Mucosa of descending colon (tissue), 3 donors: ENCODE measurements at places on chromosomes 3 and 15. TPM values are rescaled to one million over a fixed set of nuclear protein-coding genes. Genes with fewer than 3 reads are reported as not detected.

EPB42 gene
- total RNA-seq: not detected

GRCh38 chr15:41116962-41117252, 827 bp upstream of the INO80 start:
- no peak for DNase-seq

DNA sequence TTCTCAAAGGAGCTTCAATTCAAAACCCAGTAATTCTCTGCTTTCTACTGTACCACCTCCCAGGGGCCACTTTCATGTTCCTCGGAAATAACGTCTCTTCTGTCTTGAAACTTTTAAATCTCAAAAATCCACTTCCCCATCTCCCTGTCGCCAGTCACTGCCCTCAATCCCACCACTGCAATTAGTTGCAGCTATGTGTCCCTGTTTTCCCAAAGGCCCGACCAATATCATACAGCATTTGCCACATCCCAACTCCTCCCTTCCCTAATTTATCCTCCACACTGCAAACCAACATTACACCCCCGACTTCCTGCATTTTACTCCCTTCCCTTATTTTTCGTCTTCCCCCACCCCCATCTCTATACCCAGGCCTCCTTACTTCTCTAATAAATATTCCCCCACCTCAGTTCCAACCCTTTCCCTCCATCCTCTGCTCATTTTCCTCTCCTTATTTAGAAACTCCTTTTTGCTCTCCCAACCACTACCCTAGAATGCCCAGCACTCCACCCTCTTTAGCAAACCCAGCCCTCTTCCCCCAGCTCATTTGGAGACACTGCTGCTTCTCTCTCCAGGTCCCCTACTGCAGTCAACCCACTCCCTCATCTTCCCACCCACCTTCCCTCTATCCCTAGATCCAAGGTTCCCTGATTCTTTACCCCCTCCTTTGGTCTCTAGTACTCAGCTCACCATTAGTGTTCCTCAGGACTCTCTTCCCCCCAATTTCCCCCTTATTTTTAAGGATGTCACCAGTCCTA, 1.1 kb downstream of the NPTN start:
- no peak for DNase-seq

DNA sequence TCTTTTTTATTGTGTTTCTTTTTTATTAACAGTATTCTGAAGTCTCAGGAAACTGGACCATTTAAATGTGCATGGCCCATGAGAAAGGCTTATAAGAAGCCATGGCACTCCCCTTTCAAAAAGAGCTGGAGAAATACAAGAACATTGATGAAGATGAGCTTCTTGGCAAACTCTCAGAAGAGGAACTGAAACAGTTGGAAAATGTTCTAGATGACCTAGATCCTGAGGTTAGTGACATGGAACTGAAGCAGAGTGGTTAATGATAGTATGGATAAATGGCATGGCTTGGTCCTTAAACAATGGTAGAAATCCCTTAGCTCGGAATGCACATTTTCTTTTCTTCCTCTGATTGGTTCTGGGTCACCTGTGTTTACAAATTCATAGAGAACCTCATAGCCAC, 14.9 kb downstream of the TMOD2 start:
- no peak for DNase-seq

- DNase-seq: no peak
These were observed 176.1 kb upstream of the TLE3 start for GRCh38 chr15:70273808-70274207.

P3H2 gene
- total RNA-seq: 44.1 TPM

TATDN2 gene
- total RNA-seq: 34.4 TPM

- DNase-seq: no peak
These were observed 117.2 kb downstream of the TLE3 start for GRCh38 chr15:69980341-69981059.

DNA sequence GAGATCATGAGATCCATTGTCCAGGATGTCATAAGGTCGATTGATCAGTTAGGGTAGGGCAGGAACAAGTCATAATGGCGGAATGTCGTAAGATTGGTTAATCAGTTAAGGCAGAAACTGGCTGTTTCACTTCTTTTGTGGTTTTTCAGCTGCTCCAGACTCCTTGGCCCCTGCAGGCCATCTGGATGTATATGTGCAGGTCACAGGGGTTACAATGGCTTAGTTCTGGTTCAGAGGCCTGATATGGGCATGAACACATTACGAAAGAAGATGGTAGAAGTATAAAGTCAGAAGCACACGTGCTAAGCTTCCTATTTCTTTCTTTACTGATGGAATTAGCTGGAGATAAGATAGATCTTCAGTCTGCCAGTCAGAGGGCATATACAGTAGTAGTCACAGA, 315.4 kb upstream of the LRRC3B start:
- no peak for DNase-seq

GRCh38 chr15:50652671-50653070, 33.9 kb downstream of the TRPM7 start:
- DNase-seq: no peak

DNA sequence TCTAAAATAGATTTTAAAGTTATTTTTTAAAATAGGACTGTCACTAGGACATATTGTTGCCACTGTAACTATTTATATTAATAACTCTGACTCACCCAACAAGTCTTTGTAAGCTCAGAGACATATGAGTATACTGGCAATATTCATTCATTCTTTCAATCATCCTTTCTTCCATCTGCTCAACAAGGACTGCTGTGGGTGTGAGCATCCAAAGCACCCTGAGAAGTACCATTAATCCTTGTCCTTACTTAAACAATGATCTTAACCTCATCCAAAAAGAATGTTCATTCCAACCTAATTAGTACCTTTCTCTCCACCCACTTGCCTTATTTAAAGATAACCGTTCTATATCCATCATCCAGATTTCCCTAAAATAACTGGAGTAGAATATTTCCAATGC, 94.2 kb upstream of the PPP2R3A start:
- no peak for DNase-seq

CPNE9 gene
- 0.70 TPM for total RNA-seq

- DNase-seq: no peak
These were observed 117.6 kb upstream of the EIF1B start for GRCh38 chr3:40191850-40192448.

LYZL4 gene
- total RNA-seq: not detected

GRCh38 chr3:14142567-14143270, 17.9 kb downstream of the TMEM43 start:
- DNase-seq: no peak

DNA sequence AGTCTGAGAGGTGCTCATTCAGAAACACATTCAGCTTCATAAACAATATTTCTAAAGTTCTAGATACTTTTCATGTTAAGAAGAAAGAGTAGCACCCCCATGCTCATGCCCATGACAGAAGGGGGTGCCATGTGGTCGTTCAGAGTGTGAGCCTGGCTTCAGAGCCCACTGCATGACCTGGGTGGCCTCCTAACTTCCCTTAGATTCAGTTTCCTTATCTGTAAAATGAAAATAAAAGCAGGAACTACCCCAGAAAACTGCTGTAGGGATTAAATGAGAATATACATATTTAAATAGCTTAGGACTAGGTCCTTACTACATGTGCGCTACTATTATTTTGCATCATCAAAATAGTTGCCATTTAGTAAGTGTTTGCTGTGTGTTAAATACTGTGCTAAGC, 69.2 kb downstream of the ABHD5 start:
- DNase-seq: no peak

DNA sequence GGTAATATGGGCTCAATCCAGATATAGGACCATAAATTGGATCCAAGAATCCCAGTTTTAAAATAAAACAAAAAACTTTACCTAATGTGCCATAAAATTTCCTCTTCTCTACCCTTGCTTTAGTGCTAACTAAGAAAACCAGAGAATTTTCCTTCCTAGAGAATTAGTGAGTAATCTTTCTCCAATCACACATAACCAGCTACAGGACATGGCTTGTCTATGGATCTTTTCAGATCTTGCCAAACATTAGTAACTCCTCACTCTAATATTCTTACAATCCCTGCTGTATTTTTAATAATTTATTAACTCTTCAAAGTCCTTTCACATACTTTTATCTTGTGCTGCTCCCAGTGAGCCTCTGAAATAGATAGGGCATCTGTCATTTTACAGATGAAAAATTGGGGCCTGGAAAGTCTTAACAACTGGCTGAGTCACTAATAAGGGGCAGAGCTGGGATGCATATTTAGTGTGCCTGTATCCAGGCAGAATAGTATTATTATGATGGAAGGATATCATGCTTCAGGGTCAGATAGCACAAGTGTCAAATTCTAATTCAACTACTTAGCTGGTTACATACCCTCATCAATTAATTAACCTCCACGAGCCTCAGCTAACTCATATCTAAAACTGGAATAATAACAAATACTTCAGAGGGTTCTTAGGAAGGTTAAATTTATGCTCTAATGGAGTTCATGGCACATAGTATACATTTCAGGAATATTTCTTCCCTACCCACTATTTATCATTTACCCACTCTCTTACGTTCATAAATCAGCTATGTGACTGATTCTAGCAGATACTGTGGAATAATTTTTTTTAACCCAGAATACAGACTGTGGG, 5.6 kb downstream of the ZBED2 start:
- DNase-seq: no peak

- no peak for DNase-seq
These were observed 25.5 kb upstream of the KLF13 start for GRCh38 chr15:31300981-31301672.

- DNase-seq: no peak
These were observed 34.9 kb downstream of the FLNB start for GRCh38 chr3:58042947-58043707.

GRCh38 chr3:132064114-132064513, 29.3 kb upstream of the CPNE4 start:
- DNase-seq: no peak

PRR20G gene
- total RNA-seq: not detected

C3orf22 gene
- total RNA-seq: not detected

DNA sequence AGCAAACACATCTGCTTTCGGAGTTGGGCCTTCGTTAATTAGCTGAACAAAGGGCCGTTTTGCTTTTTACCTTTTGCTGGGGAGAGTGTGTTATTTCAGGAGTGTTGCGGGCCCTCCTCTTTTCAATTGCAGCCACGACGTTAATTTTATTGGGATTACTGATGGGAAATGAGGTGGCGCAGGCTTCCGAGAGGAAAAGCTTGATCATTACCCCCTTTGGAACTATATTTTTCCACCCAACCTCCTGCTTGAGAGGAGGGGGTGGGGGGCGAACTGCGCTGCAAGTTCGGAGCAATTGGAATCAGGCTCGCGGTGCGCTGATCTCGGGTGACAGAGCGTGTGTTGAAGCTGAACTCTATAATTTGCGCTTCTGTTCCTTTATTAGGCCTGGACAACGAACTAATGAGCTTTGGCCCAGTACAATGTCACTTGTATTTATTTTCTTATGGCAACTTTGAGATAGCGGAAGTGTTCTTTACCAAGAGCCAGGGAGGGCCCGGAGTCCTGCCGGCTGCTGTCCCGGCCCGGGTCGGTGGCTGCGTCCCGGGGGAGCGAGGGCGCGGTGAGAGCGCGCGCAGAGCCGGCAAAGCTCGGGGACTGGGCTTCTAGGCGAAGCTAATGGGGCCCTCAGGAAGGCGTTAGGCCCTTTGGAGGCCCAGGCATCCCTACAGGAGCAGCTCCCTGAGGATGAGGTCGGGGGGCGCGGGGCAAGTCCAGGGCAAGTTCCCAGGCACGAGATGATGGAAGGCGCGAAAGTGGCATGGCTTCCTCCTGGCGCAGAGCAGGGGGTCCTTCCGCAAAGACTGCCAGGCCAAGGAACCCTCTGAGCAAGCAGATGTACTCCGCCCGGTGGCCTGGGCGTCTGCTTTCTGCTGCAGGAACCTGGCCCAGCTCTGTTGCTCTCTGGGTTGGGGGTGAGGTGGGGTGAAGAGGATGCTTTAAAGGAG, 12.9 kb downstream of the NR2F2 start:
- DNase-seq: no peak

GRCh38 chr3:72517921-72518424, 330.3 kb downstream of the SHQ1 start:
- DNase-seq: peak; percentile 29

DNA sequence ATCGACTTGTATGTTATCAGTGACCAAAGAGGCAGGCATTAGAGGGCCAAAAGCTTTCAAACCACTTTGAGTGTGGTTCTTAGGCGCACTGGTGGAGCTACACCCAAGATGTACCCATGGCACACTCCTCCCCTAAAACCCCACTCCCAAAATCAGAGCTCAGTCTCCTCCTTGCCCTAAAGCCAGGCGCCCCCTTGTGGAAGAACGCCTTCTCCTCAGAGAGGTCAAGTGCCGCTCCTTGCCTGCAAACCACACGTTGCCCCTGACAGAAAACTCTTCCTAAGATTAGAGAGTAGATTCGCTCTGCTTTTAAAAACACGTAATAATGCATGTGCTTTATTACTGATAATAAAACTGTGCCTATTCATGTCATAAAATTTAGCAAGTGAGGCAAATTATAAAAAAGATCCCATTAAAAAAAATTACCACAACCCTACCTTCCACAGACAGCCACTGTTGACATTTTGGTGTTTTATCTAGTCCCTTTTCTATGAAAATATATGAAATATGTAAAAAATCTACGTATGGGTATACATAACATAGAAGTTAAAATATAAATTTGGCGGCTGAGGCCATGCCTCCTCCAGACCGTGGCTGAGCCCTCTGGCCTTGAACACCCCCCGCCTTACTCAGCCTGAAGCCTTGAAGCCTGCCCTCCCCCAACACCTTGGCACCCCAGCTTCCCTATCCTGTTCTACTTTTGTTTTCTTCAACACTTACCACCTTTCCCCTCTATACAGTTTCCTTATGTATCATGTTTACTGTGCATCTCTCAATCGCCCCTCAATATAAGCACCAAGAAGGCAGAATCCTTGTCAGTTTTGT, 33.5 kb downstream of the BCL2L10 start:
- DNase-seq: peak; percentile 75

DNA sequence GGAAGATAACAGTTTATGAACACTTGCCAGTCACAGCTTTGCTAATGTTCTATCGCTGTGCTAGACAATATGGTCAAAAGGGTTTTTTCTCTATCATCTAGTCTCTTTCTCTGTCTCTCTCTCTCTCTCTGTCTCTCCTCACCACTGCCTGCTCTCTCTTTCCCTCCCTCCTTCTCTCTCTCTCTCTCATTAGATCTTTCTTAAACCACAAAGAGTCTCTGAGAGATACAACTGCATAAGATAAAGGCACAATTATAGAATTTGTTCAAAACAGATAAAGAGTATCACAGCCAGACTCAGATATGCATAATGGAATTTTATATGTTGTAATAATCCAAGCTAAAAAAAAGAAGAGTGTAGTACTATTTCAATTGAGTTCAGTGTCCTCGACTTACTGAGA, 258.4 kb downstream of the MECOM start:
- DNase-seq: no peak

TLR9 gene
- total RNA-seq: 0.89 TPM

GATM gene
- 21.2 TPM for total RNA-seq
